ENCODE measurements at places on chromosomes 2 and 18.

DNA sequence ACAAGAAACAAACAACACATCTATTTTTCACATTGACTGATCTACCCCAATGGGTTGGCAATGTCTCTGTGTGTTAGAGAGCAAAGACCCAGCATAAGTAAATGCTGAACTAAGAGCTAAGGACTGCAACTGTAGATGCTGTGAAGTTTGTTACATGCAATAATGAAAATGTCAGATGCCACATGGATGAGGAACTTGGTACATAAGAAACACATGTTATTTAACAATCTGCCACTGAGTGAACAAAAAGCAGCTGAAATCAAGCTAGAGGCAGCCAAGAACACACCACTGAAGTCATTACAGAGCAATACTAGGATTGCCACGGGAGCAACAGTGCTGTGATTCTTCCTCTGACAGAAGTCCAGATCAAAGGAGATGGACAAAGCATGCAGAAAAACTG, 389.4 kb downstream of the CDH2 start:
- DNase-seq, result no peak
- no peaks in the 10 kb centered on the region for H3K4me1 ChIP-seq
- no peak overlapping the region for H3K27ac ChIP-seq
- no peaks in the 10 kb centered on the region for H3K36me3 ChIP-seq
- H3K4me3 ChIP-seq, result no peak overlapping the region

DNA sequence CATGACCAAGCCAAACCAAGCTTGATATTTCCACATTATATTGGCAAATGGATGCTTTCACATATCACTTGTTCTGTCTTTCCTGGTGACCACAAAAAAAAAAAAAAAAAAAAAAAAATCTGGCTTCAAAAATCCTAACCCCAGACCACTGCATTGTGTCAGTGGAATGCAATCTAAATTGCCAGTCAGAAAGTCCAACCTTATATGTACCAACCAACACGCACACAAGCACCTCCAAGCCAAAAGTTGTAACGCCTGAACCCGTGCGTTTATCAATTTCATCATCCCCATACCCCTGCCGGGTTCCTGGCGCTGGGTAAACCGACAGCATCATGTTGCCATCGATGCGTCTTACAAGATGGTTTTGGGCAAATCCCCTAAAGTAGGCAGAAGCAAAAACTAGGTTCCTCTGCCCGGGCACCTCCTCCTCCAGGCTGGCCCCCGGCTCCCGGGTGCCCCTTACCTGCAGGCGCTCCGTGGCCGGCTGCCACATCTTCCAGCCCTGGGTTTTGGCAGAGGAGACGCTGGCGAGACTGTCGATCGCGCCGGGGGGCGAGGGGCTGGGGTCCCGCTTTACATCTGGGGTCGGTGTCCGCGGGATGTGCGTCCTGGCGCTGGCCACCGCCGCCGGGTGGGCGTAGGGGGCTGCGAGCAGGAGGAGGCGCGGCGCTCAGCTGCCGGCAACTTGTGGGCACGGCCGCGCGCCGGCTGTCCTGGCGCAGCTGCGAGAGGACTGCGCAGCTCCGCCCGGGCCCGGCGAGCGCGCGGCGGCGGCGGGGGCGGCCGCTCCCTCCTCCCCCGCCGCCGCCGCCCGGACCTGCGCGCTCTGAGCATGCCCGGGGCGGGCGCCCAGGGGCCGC, at the start of gene PID1:
PID1 (minus strand) TSS at position 737 of the 860 bp plus-strand sequence; CDS start at position 493, 244 bp downstream.
- H3K27ac ChIP-seq, result no peak within 1 kb of the TSS
- DNase-seq, result no peak
- H3K4me3 ChIP-seq, result no peak within 1 kb of the TSS

- H3K4me3 ChIP-seq, result no peak overlapping the region
- H3K27ac ChIP-seq, result no peak overlapping the region
- no peaks in the 10 kb centered on the region for H3K36me3 ChIP-seq
- no peak for DNase-seq
- H3K4me1 ChIP-seq, result no peaks in the 10 kb centered on the region
- H3K27me3 ChIP-seq, result no peaks in the 10 kb centered on the region
Observed at GRCh38 chr2:66021296-66021695, 413.6 kb upstream of the MEIS1 start.

DNA sequence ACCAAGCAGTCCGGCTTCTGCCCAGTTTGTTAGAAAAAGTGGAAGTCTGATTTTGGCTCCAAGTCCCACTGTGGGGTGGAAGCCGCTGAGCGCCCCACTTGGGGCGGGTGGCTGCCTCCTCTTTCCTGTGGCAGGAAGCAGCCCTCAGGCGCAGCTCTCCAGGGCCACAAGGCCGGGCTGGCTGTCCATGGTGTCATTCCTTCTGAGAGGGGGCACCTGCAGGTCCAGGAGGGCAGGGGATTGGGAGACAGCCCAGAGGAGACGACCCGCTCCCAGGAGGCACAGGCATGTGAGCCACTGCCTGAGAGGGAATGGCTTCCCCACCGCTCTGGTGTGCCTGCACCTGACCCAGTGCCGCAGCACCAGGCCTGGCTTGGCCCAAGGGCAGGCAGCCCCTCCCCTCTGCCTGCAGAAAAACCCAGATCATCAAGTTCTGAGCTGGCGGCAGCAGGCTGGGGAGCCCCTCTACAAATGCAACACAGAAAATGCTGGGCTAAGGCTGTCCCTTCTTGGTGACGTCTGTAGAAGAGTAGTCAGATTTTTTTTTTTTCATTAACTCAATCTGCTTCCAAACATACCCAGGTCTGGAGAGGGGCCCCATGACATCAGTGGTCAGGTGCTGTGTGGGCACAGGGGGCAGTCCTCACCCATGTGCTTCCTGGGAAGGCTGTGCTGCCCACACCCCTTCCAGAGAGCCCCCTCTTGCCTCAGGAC, 38.4 kb downstream of the HS6ST1 start:
- no peak overlapping the region for H3K27ac ChIP-seq
- no peak for DNase-seq
- no peak overlapping the region for H3K4me3 ChIP-seq

- no peaks in the 10 kb centered on the region for H3K36me3 ChIP-seq
- peaks cover 2% of the 10 kb centered on the region for H3K27me3 ChIP-seq
- H3K4me1 ChIP-seq, result no peaks in the 10 kb centered on the region
- DNase-seq, result no peak
- no peak overlapping the region for H3K27ac ChIP-seq
Observed at GRCh38 chr2:217279140-217279539, 419.3 kb upstream of the TNP1 start.

DNA sequence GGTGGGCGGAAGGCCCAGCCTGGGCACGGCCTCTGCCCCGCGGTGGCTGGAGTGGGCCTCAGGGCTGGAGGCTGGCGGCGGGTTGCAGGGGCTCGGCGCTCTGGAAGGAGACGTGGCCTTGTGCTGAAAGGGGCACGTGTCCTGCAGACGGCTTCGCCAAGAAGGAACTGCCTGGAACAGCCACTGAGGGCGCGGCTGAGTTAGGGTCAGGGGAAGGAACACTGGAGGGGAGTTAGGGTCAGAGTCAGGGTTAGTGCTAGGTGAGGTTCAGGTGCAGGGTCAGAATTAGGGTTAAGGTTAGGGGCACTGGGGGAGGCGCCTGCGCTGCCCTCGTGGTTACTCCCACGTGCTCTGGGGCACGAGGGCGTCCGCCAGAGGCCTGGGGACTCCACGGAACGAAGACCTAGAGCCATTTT, 933 bp upstream of the ADNP2 start:
- peaks cover 53% of the 10 kb centered on the region for H3K4me1 ChIP-seq
- H3K27me3 ChIP-seq, result no peaks in the 10 kb centered on the region
- peaks cover 27% of the 10 kb centered on the region for H3K36me3 ChIP-seq
- H3K4me3 ChIP-seq, result peak overlapping the region; percentile 74
- H3K27ac ChIP-seq, result peak overlapping the region; percentile 92

- peak overlapping the region; percentile 82 for H3K4me3 ChIP-seq
- DNase-seq, result peak; percentile 48
- peaks cover 24% of the 10 kb centered on the region for H3K36me3 ChIP-seq
- H3K27ac ChIP-seq, result peak overlapping the region; percentile 68
- H3K4me1 ChIP-seq, result peaks cover 47% of the 10 kb centered on the region
Observed at GRCh38 chr18:49459404-49460171, 857 bp downstream of the DYM start.

DNA sequence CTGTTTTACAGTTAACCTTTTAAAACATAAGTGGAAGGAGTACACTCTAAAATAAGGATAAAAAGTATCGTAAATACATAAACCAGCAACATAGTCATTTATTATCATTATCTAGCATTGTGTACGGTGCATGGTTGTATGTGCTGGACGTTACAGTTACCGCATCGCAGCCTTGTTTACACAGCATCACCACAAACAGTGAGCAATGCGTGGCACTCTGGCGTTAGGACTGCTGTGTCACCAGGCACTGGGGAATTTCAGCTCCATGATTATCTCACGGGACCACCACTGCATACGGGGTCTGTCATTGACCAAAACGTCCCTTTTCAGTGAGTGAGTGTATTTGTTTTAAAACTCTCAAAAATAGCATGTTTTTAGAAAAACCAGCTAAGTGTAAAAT, 103.0 kb upstream of the SNTG2 start:
- no peak overlapping the region for H3K27ac ChIP-seq
- no peak for DNase-seq
- H3K36me3 ChIP-seq, result no peaks in the 10 kb centered on the region
- no peaks in the 10 kb centered on the region for H3K4me1 ChIP-seq
- peaks cover 9% of the 10 kb centered on the region for H3K27me3 ChIP-seq

- H3K36me3 ChIP-seq, result no peaks in the 10 kb centered on the region
- no peak overlapping the region for H3K4me3 ChIP-seq
- no peaks in the 10 kb centered on the region for H3K27me3 ChIP-seq
Observed at GRCh38 chr2:62382757-62383156, 123.2 kb downstream of the TMEM17 start.

DNA sequence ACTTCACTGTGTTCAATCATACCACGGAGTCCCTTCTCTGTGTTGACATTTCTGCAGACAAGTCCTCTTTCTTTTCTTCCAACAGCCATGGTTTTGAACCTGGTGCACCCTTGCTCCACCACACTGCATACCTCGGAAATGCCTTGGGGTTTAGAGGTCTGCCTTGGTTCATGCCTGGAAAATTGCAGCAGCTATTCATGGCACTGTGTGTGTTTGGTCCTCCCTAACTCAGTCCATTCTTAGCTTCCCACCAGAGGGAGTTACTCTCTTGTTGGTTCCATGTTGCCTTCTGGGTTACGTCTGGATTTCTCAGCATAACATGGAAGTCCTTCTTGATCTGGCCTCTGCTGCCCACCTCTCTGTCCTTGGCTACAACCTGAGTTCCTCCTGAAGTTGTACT, 206.0 kb downstream of the FHOD3 start:
- no peaks in the 10 kb centered on the region for H3K36me3 ChIP-seq
- DNase-seq, result no peak
- no peak overlapping the region for H3K4me3 ChIP-seq
- H3K4me1 ChIP-seq, result no peaks in the 10 kb centered on the region
- H3K27me3 ChIP-seq, result peaks cover 3% of the 10 kb centered on the region

DNA sequence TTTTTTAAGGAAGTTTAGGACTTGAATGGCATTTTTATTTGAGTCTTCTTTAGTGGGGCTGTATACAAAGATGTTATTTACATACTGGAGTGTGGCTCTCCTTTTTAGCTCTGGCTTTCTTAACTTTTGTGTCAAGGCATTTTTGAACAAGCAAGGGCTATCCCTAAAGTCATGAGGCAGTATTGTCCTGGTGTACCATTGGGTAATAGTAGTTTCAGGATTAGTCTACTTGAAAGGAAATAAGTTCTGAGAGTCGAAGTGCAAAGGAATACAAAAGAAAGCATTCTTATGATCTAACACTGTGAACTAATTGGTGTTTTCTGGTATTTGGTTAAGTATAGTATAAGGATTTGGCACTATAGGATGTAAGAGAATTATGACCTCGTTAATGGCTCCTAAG, 1.9 kb upstream of the CYP27A1 start:
- DNase-seq, result no peak
- H3K27me3 ChIP-seq, result peaks cover 51% of the 10 kb centered on the region
- peaks cover 8% of the 10 kb centered on the region for H3K4me1 ChIP-seq
- no peak overlapping the region for H3K27ac ChIP-seq
- no peak overlapping the region for H3K4me3 ChIP-seq

DNA sequence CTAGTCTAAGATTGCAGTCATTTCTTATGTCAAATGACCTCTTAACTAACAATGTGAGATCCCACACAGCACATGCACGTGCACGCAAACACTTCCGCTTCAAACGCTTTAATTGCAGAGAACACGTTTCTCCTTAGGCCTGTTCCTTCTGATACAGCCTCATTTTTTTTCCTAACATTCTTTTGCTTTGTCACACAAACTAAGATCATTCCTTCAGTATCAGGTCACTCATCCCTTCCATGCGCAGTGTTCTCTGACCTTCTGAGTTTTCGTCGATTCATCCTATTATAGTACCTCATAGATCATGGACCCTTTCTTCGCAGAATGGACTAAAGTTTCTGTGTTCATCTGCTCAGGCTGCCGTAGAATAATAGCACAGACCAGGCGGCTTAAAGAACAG, 327.1 kb upstream of the CDH19 start:
- no peaks in the 10 kb centered on the region for H3K27me3 ChIP-seq
- H3K4me1 ChIP-seq, result no peaks in the 10 kb centered on the region
- no peak for DNase-seq
- H3K27ac ChIP-seq, result no peak overlapping the region
- H3K36me3 ChIP-seq, result no peaks in the 10 kb centered on the region

DNA sequence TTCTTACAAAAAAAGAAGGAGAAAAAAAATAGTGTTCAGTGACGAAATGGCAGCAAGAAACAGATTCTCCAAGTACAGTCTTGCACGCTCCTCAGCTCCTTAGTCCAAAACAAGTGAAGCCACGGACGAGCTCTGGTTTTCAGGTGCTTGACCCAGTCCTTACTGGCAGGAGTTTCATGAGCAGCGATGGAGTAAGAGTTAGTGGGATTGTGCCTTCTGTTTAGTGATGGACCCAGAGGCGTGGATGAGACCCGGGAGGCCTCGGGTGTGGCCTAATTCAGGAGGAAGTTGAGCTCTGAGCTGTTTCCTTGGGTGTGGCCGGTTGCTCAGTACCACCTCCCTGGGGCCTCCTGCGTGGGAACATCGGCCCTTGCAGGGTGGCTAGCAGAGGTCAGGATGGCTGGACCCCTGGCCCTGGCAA, 52.0 kb downstream of the KIF5C start:
- peaks cover 13% of the 10 kb centered on the region for H3K36me3 ChIP-seq
- no peaks in the 10 kb centered on the region for H3K27me3 ChIP-seq
- peak overlapping the region; percentile 79 for H3K4me3 ChIP-seq
- peaks cover 16% of the 10 kb centered on the region for H3K4me1 ChIP-seq
- peak; percentile 64 for DNase-seq

GRCh38 chr2:133448195-133448594, 120.1 kb downstream of the NCKAP5 start:
- no peak overlapping the region for H3K4me3 ChIP-seq
- no peaks in the 10 kb centered on the region for H3K4me1 ChIP-seq
- H3K27me3 ChIP-seq, result no peaks in the 10 kb centered on the region
- no peak overlapping the region for H3K27ac ChIP-seq
- DNase-seq, result no peak

- H3K36me3 ChIP-seq, result peaks cover 3% of the 10 kb centered on the region
- no peaks in the 10 kb centered on the region for H3K4me1 ChIP-seq
- H3K27ac ChIP-seq, result no peak overlapping the region
- no peak for DNase-seq
- no peak overlapping the region for H3K4me3 ChIP-seq
Observed at GRCh38 chr2:72754628-72755320, 71.1 kb downstream of the EXOC6B start.

- H3K4me3 ChIP-seq, result no peak overlapping the region
- no peak for DNase-seq
- H3K27me3 ChIP-seq, result peaks cover 22% of the 10 kb centered on the region
- H3K27ac ChIP-seq, result no peak overlapping the region
Observed at GRCh38 chr2:205527801-205528200, 154.5 kb upstream of the NRP2 start.

GRCh38 chr2:196277002-196277401, 105.6 kb upstream of the STK17B start:
- H3K4me1 ChIP-seq, result peaks cover 61% of the 10 kb centered on the region
